ENCODE measurements at places on chromosomes 6 and 20.

- H3K27me3 ChIP-seq, result no peaks in the 10 kb centered on the region
- no peak for DNase-seq
- H3K4me3 ChIP-seq, result no peak overlapping the region
- no peaks in the 10 kb centered on the region for H3K36me3 ChIP-seq
- no peak overlapping the region for H3K27ac ChIP-seq
- no peaks in the 10 kb centered on the region for H3K4me1 ChIP-seq
Measured at GRCh38 chr20:7754102-7754501, 186.2 kb downstream of the HAO1 start.

DNA sequence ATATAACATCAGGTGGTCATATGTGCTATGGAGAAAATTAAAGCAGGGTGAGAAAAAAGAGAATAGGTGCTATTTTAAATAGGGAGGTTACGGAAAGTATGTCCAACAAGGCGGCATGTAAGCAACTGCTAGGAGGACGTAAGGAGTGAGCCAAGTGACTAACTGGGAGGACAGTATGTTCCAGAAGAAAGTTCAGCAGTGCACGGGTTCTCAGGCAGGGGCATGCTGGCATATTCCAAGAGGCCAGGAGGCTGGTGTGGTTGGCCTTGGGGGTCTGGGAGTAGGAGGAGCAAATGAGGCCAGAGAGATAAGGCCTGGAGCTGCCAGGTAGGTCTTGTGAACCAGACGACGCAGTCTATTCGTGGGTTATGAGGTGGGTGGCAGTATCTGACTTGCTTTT is 112.4 kb downstream of the ARMC2 start:
- no peak overlapping the region for H3K27ac ChIP-seq
- no peak for DNase-seq
- no peaks in the 10 kb centered on the region for H3K27me3 ChIP-seq
- H3K4me1 ChIP-seq, result peaks cover 11% of the 10 kb centered on the region
- no peaks in the 10 kb centered on the region for H3K36me3 ChIP-seq
- H3K4me3 ChIP-seq, result no peak overlapping the region

GRCh38 chr6:124573953-124574352 is 388.3 kb upstream of the RNF217 start:
- H3K27ac ChIP-seq, result no peak overlapping the region
- no peak for DNase-seq
- H3K4me3 ChIP-seq, result no peak overlapping the region
- H3K36me3 ChIP-seq, result no peaks in the 10 kb centered on the region
- H3K27me3 ChIP-seq, result no peaks in the 10 kb centered on the region

GRCh38 chr20:13111249-13111911 is 102.6 kb downstream of the SPTLC3 start:
- no peaks in the 10 kb centered on the region for H3K4me1 ChIP-seq
- H3K27me3 ChIP-seq, result no peaks in the 10 kb centered on the region
- no peak for DNase-seq

- no peak overlapping the region for H3K4me3 ChIP-seq
- no peak for DNase-seq
- no peaks in the 10 kb centered on the region for H3K4me1 ChIP-seq
- H3K36me3 ChIP-seq, result no peaks in the 10 kb centered on the region
- no peak overlapping the region for H3K27ac ChIP-seq
Measured at GRCh38 chr6:29142309-29142708, 28.4 kb upstream of the OR2J2 start.

DNA sequence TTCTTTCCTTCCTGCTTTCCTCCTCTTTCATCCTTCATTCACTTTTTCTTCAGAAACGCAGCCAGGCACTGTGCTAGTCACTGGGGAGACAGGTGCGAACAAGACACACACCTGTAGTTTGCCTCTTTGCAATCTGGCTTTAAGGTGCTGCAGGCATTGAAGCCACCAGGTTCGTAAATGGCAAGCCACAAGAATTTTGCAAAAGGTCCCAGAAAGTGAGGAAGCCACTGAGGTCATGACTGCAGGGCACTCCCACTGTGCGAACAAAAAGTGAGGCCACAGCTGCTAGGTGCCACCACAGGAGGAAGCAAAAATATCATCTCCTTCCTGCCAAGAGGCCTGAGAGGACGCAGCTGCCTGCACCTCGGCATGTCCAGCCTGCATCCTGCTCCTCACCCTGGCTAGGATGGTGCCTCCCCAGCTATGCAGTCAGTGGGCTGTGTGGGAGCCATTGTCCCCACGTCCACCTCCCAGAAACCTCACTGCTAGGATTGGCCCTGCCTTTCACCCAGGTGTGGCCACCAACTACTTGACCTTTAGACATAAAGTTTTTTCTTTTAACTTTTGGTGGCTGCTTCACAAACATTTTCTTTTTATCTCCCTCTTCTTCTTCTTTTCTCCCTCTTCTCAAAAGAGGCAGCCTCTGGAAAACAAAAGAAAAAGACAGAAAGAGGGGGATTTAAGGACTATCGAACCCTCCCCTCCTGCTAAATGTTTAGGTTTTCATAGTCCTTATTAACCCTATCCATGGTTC is 230.8 kb downstream of the BCAS1 start:
- H3K27me3 ChIP-seq, result no peaks in the 10 kb centered on the region
- no peak overlapping the region for H3K4me3 ChIP-seq
- H3K4me1 ChIP-seq, result peaks cover 43% of the 10 kb centered on the region
- no peaks in the 10 kb centered on the region for H3K36me3 ChIP-seq
- DNase-seq, result peak; percentile 72

- no peaks in the 10 kb centered on the region for H3K4me1 ChIP-seq
- H3K4me3 ChIP-seq, result no peak overlapping the region
- H3K27ac ChIP-seq, result no peak overlapping the region
- peaks cover 3% of the 10 kb centered on the region for H3K27me3 ChIP-seq
Measured at GRCh38 chr20:2604506-2604835, 48.0 kb upstream of the NOP56 start.

- H3K36me3 ChIP-seq, result no peaks in the 10 kb centered on the region
- no peaks in the 10 kb centered on the region for H3K27me3 ChIP-seq
- peak within 1 kb of the TSS; percentile 82 for H3K4me3 ChIP-seq
- DNase-seq, result no peak
- H3K4me1 ChIP-seq, result peaks cover 24% of the 10 kb centered on the region
Measured at GRCh38 chr20:33490023-33490933, at the start of gene CBFA2T2. TSS of gene CBFA2T2 (plus strand) at chr20:33490096. CDS start at chr20:33490268, 172 bp downstream.

DNA sequence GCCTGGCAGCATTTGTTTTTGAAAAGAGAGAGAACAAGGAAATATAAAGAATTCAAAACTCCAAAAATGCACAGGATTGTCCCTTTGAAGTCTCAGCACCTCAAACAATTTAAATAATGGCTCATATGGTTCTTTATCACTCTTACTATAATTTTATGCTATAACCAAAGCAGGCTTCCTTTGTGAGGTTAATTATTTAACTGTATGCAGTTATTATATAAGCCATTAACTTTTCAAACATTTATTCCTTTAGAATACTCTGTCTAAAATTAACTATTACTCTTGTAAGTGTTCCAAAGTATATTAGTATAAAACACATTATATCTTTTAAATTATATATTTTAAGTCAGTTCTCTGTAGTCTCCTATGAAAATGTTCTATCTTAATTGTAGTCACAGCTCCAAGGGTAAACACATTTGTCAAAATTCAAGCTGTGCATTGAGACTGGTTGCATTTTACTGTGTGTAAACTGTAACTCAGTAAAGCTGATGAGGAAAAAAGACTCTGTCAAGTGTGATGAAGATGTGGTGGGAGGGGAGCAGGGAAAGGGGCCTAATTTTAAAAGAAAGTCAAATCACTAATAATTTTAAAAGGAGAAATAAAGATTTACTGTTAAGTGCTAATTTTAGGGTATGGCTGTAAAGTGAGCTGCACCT is 20.0 kb upstream of the PLAGL1 start:
- no peak for DNase-seq
- no peak overlapping the region for H3K27ac ChIP-seq
- no peak overlapping the region for H3K4me3 ChIP-seq
- no peaks in the 10 kb centered on the region for H3K27me3 ChIP-seq
- no peaks in the 10 kb centered on the region for H3K4me1 ChIP-seq

GRCh38 chr6:12371641-12372146 is 81.5 kb downstream of the EDN1 start:
- H3K27me3 ChIP-seq, result no peaks in the 10 kb centered on the region
- H3K36me3 ChIP-seq, result no peaks in the 10 kb centered on the region
- no peak overlapping the region for H3K4me3 ChIP-seq
- H3K4me1 ChIP-seq, result no peaks in the 10 kb centered on the region

DNA sequence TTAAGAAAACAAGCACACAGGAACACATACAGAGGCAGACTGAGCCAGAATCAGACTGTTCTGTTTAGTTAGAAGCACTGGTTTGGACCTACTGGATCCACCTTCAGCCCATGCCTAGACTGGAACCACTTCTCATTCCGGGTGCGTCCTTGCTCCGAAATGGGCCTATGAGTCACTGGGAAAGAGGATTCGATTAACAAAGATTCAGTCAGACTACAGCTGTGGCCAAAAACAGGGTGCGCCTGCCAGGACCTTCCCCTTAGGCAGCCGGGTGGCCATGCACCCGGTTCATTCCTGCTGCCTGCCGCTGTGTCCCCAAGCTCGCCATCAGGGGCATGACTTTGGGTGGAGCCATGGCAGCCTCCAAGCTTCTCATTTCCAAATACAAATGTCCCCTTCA is 14.5 kb upstream of the KCNK5 start:
- H3K4me1 ChIP-seq, result no peaks in the 10 kb centered on the region
- no peaks in the 10 kb centered on the region for H3K36me3 ChIP-seq
- no peaks in the 10 kb centered on the region for H3K27me3 ChIP-seq
- no peak overlapping the region for H3K4me3 ChIP-seq
- DNase-seq, result no peak

DNA sequence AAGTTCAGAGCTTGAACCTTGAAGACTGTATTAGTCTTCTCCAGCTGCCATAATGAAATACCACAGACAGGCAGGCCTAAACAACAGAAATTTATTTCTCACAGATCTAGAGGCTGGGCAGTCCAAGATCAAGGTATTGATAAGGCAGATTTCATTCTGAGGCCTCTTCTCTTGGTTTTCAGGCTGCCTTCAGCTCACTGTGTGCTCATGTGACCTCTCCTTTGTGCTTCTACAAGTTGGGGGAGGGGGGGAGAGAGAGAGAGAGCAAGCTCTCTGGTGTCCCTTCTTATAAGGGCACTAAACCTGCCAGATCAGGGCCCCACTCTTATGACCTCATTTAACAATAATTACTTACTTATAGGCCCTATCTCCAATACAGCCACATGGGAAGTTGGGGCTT is 102.6 kb upstream of the RSPO3 start:
- no peaks in the 10 kb centered on the region for H3K36me3 ChIP-seq
- H3K4me1 ChIP-seq, result no peaks in the 10 kb centered on the region
- DNase-seq, result no peak
- no peaks in the 10 kb centered on the region for H3K27me3 ChIP-seq
- H3K4me3 ChIP-seq, result no peak overlapping the region
- H3K27ac ChIP-seq, result no peak overlapping the region

DNA sequence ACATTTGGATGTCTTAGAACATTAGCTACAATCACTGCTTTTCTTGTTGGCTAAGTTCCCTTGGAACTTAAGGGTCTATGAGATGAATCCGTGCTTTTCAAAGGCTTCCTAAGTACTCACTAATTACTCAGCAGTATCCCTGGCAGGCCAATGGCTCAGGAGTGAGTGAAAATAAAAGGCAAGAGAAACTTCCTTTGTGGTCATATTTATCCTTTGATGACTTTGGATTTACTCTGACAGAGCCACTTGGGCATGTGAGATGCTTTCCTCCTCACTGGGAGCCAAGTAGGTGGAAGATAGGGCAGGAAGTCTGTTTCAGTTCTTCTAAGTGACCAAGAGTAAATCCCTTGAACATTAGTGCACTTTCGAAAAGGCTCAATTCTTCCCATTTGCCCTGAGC is 224.3 kb upstream of the FOXA2 start:
- no peak for DNase-seq
- no peak overlapping the region for H3K4me3 ChIP-seq
- H3K4me1 ChIP-seq, result no peaks in the 10 kb centered on the region
- H3K27ac ChIP-seq, result no peak overlapping the region
- no peaks in the 10 kb centered on the region for H3K27me3 ChIP-seq
- no peaks in the 10 kb centered on the region for H3K36me3 ChIP-seq

DNA sequence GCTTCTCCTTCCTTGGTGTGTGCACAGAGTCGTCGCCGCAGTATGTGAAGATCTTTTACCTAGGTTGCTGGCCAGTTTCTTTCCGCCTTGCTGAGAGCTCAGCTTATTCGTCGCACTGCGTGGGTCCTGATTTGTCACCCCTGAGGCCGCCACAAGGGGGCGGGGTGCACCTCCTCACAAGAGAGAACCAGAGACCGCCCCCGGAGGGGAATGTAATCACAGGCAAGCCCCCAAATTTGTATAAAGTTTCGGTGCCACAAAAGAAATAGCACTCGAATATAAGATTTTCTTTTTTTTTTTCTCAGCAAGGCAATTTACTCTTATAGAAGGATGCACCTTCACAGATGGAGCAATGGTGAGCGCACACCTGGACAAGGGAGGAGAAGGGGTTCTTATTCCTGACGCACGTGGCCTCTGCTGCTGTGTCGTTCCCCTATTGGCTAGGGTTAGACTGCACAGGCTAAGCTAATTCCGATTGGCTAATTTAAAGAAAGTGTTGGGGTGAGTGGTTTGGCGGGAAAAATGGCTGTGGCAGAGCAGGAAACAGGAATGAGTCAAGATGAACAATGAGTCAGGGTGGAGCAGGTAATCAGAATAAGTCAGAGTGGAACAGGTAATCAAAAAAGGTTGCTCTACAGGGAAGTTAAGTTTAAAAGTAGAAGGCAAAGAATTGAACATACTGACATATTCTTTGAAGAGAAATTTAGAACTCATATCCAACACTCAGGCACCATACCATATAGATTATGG is 19.5 kb downstream of the NCOA3 start:
- peaks cover 23% of the 10 kb centered on the region for H3K36me3 ChIP-seq
- H3K27me3 ChIP-seq, result no peaks in the 10 kb centered on the region
- no peak overlapping the region for H3K4me3 ChIP-seq
- H3K27ac ChIP-seq, result no peak overlapping the region

GRCh38 chr6:36929607-36930006 is 24.9 kb upstream of the PI16 start:
- H3K27me3 ChIP-seq, result no peaks in the 10 kb centered on the region
- H3K4me1 ChIP-seq, result peaks cover 5% of the 10 kb centered on the region
- peaks cover 5% of the 10 kb centered on the region for H3K36me3 ChIP-seq
- no peak for DNase-seq
- no peak overlapping the region for H3K4me3 ChIP-seq

- H3K27me3 ChIP-seq, result peaks cover 17% of the 10 kb centered on the region
- no peak overlapping the region for H3K4me3 ChIP-seq
- no peaks in the 10 kb centered on the region for H3K36me3 ChIP-seq
- H3K27ac ChIP-seq, result no peak overlapping the region
Measured at GRCh38 chr20:24501764-24502556, 32.5 kb downstream of the SYNDIG1 start.

- H3K4me1 ChIP-seq, result peaks cover 13% of the 10 kb centered on the region
- no peak for DNase-seq
- no peaks in the 10 kb centered on the region for H3K27me3 ChIP-seq
- H3K36me3 ChIP-seq, result no peaks in the 10 kb centered on the region
- no peak overlapping the region for H3K4me3 ChIP-seq
Measured at GRCh38 chr6:130697271-130697994, 129.8 kb upstream of the SMLR1 start.

DNA sequence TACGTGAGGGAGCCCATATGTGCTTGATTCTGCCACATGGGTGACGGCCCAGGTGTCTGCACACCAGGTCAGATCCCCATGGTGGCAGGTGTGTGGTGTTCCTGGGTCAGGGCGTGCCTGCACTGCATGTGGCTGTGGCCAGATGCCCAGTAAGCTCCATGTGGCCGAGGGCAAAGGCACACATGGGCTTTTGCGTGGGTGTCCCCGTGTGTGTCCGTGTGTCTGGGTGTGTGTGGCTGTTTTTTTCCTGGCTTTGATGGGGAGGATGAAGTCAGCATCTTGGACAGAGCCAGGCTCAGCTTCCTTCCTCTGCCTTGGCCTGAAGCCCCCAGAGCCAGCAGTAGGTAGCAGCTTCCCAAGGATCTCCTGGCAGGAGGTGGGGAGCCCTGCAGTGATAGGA is 1.5 kb upstream of the TNXB start:
- no peak for DNase-seq
- H3K36me3 ChIP-seq, result peaks cover 5% of the 10 kb centered on the region
- peaks cover 28% of the 10 kb centered on the region for H3K4me1 ChIP-seq

Data from T-cell (primary cell).